AG09319 (cell line): ENCODE measurements at places on chromosomes 5 and 9.

- DNase-seq = no peak
Measured at GRCh38 chr5:115542651-115543364, 1.8 kb downstream of the FEM1C start.

- no peak for DNase-seq
Measured at GRCh38 chr9:117412841-117413240, 2.0 kb downstream of the ASTN2 start.

DNA sequence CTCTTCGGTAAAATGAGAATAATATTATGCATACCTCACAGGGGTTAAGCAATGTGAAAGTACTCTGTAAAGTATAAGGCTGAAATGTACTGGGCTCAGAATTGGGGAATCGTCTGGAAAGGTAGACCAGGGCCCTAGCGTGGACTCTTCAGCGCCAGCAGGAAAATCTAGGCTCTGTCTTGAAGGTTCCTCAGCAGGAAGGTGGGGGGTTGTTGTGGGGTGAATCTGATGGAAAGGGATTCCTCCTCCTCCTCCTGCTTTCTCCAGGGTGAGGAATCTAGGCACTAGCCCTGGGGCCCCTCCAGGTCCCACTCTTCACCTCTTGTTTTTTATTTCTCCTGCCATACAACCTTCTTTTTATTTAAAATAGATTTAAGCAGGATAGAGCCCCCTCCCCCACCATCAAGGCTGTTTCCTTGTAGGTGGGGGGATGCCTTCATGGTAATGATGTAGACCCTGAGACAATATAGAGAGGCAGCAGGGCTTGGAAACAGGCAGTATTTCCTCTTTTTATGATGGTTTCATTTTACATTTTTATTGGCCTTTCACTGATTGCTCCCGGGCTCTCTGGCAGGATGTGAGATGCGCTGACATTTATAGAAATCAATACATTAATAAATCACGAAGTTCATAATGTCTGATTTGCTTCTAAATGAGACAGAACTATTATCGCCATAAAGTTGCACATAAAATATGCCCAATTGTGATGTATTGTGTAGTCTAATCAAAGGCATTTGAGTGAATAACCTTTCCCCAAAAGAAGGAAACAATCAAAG is 78.9 kb upstream of the GABRP start:
- no peak for DNase-seq

DNA sequence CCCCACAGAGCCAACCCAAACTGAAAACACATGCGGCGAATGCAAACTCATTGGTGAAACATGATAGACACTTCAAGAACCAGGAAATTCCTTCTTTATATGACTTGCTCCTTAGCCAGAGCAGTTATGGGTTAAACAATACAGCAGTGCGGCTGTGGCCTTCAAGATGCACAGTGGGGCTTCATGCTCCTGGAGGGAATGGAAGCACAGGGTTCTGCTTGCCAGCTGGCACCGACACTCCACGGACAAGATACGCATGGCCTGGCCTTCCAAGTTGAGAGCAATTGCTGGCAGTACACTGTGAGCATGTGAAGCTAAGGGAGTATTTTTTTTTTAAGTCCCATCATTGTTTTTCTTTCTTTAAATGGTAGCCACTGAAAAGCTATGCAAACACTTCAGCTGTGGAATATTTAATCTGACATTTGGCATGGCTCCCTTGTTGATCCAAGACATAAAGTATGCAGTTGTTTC is 451.6 kb upstream of the CD180 start:
- peak; percentile 88 for DNase-seq

- no peak for DNase-seq
Measured at GRCh38 chr9:121071756-121072421, 2.9 kb upstream of the CNTRL start.

- DNase-seq = no peak
Measured at GRCh38 chr5:87951661-87952060, 317.0 kb downstream of the TMEM161B start.

- peak; percentile 28 for DNase-seq
Measured at GRCh38 chr5:58235299-58235698, 224.6 kb downstream of the PLK2 start.

GRCh38 chr9:129496473-129497004 is 124.4 kb downstream of the C9orf50 start:
- DNase-seq = peak; percentile 86

DNA sequence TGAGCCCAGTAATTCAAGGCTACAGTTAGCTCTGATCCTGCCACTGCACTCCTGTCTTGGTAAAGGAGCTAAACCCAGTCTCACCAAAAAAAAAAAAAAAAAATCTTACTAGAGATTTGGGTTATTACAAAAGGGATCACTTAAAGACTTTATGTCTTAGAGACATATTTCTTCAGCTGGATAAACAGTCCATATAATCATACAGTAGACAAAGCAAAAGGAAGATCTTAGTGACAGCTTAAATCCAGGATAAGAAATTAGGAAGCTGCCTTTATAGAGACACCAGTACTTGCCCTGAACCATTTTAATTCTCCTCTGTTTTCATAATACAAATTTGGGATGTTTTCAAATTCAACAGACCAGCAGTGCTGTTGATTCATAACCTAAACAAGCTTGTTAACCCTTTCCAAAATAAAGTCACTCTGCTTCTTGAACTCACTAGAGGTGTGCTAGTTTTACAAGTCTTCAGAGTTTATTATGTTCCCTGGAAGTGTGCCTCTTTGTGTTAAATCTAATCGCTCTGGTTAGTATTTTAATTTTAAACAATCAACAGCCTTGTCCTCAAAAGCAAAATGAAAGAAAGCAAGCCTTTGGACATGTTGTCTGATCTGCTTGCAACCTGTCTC is 255.5 kb downstream of the ARRDC3 start:
- DNase-seq = no peak

DNA sequence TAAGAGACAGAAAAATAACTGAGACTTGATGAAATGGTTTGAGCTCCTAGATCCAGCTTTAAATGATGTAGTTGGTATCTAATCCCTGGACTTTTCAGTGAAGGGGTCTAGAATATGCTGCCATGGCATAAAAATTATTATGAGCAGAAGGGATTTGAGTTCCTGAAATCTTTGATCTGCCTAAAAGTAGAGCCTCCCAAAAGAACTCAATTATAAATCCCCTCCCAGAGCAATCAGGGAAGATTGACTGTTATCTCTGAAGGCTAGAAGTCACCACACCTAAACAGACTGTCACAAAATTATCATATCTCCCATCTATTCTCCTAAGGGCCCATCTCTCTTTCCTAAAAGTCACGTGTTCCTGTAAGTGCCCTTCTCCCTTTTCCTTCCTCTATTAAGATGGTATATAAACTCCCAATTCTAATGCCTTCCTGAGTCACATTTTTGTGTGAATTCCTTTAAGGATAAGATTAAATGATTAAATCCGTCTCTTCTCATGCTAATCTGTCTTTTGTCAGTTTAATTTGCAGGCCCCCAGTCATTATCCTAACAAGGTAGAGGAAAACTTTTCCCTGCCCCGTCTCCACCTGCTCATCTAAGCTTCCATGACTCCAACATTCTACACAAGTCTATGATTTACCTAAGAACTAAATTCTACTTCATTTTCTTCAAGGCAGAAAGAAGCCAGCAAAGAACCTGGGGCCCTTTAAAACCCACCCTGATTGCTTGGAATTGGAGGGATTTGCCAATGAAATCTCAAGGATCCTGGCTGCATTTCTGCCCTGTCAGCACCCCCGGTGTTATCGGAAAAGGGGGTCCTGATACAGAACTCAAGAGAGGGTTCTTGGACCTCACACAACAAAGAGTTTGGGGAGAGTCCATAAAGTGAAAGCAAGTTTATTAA is 47.1 kb upstream of the PWWP2A start:
- no peak for DNase-seq

- no peak for DNase-seq
Measured at GRCh38 chr5:68176802-68177479, 38.6 kb upstream of the PIK3R1 start.

GRCh38 chr5:54040018-54040417 is 270.4 kb downstream of the ARL15 start:
- DNase-seq = no peak

DNA sequence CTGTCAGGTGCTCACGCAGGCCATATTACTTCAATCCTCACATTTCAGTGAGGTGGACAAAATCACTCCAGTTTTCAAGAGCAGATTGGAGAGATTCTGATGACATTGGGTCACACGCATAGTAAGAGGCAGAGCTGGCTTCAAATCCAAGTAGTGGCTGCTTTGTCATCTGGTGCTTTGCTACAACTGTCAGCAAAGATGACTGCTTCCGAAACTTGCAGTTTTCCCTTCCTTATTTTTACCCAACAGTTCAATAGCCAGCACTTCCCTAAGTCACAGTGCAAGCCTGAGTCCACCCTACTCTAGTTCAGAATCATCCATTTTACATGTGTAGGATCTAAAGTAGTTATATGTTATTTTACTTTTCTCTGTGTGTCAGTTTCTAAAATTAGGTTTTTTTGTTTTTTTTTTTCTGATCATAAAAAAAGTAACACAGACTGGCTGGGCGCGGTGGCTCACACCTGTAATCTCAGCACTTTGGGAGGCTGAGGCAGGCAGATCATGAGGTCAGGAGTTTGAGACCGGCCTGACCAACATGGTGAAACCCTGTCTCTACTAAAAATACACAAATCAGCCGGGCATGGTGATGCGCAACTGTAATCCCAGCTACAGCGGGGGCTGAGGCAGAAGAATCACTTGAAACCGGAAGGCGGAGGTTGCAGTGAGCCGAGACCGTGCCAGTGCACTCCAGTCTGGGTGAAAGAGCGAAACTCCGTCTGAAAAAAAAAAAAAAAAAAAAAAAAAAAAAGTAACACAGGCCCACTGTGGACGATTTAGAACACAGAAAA is 49.6 kb downstream of the ANKDD1B start:
- DNase-seq = no peak
